Muscle of leg (tissue), 16 donors: ENCODE measurements at places on chromosomes 7 and 10. TPM values are rescaled to one million over a fixed set of nuclear protein-coding genes. Genes with fewer than 3 reads are reported as not detected.

Gene SPDYE16
- total RNA-seq, result 0.22 TPM

Gene ANLN
- total RNA-seq, result 21.9 TPM

Gene ZP3
- total RNA-seq, result 0.49 TPM

Gene IDI2
- not detected for total RNA-seq

Gene ANKRD22
- total RNA-seq, result not detected

Gene TUBAL3
- 0.09 TPM for total RNA-seq

Gene STAG3
- total RNA-seq, result 1.6 TPM

Gene HILPDA
- 12.9 TPM for total RNA-seq

Gene ADIRF
- total RNA-seq, result 9.7 TPM

Gene OR6B1
- not detected for total RNA-seq

Gene RAPGEF5
- total RNA-seq, result 21.8 TPM

Gene PLAC9
- 137 TPM for total RNA-seq

Gene UNCX
- total RNA-seq, result not detected

Gene NEBL
- total RNA-seq, result 3.2 TPM

Gene TMEM273
- total RNA-seq, result 9.5 TPM

Gene AQP1
- total RNA-seq, result 96.4 TPM

Gene SPDYE2
- total RNA-seq, result 0.04 TPM

Gene PAOX
- total RNA-seq, result 3.4 TPM

Gene OR9A2
- total RNA-seq, result 0.18 TPM

Gene ANKRD61
- 0.22 TPM for total RNA-seq

Gene SVOPL
- total RNA-seq, result not detected

Gene SFMBT2
- total RNA-seq, result 7.7 TPM

Gene TAC1
- 2.0 TPM for total RNA-seq

Gene CALHM3
- total RNA-seq, result not detected

Gene ITGA8
- total RNA-seq, result 8.4 TPM

Gene MMP21
- total RNA-seq, result 0.18 TPM
